ENCODE measurements at places on chromosomes 7 and 10.

DNA sequence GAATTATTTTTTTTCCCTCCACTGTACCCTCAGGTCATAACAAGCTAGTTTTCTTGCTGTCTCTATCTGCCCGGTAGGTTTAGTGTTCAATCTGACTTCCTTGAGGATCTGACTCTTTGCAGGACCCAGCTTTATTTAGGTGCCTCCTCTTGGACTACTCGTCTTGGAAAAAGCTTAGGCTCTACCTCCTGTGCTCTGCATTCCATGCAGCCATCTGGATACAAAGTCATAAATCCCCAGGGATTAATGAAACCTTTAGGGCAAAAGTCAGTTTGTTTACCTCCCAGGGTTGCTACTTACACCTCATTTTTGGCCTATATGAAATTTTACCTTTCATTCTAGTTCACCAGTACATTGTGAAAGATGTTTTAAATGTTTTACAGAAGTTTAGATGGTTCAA, 8.0 kb downstream of the STAG3 start:
- no peak for DNase-seq

DNA sequence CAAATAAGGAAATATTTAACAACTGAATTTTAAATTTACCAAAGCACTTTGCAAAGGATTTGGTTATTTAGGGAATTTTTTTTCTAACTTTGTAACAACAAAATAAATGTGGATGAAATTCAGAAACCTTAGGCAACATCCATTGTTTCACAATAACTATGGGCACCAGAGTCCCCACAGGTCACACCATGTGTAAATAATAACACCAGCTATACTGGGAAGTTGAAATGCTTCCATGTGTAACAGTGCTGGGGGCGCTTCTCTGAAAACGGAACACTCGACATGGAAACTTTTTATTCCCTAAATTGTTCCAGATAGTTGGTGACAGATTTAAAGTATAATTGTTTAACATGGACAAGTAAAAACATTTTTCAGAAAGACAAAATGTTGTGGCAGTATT, 818.6 kb downstream of the TNS3 start:
- no peak for DNase-seq

- no peak for DNase-seq
These were observed 59.9 kb upstream of the AQP1 start for GRCh38 chr7:30851651-30852307.

GRCh38 chr7:43385309-43385680, 197.6 kb upstream of the STK17A start:
- no peak for DNase-seq

GRCh38 chr10:26391701-26392695, 46.1 kb upstream of the APBB1IP start:
- peak; percentile 71 for DNase-seq

DNA sequence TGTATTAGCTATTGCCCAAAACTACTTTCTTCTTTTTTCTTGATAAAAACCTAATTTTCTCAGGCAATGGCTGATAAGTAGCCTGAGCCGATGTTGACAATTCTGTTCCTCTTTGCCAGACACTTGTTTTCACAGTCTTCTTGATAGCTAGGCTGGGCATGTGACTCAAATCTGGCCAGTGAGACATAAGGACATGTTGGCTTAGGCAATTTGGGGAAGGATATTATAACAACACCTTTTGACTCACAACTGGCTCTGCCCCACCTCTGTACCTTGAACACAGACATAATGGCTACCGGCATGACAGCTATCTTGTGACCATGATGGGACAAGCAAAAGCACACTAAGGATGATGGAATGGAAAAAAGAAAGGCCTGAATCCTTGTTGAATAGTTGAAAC, 72.9 kb upstream of the GPR22 start:
- no peak for DNase-seq

DNA sequence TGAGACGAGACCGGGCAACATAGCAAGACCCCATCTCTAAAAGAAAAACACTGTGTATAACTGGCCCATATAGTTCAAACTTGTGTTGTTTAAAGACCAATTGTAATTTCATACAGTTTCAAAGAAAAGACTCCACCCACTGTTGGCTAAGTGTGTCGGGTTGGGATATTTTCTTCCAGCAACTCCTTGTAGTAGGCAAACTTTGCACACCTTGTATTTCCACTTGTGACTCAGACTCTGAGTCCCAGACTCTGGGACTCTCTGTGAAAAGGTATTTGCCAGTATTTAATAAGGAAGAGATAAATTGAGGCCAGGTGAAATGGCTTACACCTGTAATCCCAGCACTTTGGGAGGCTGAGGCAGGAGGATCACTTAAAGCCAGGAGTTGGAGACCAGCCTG, 29.3 kb upstream of the RHBDD2 start:
- no peak for DNase-seq

GRCh38 chr7:1854866-1855724, 185.0 kb downstream of the ELFN1 start:
- no peak for DNase-seq

DNA sequence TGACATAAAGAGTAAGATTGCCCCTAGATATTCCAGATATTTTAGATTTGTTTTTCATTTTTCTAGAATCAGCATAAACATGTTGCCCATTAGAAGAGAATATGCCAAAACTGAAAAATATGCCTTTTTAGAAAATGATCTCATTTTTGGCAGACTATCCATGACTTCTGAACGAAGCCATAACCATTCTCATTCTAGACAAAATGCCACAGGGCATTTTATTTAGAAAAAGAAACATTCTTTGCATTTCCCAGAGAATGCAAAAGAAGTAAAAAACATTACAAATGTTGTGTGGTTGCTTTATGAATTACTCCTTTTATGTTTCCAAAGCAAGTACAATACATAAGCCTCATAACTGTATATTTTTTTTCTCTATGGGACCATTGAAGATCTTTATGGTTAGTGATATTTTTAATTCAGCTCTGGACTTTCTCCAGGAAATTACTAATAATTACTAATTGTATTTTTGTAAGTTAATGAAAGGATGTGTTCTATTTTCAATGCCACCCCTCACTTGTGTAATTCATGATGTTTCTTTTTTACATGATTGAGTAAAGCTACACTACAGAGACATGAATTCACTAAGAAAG, 109.6 kb upstream of the SEM1 start:
- no peak for DNase-seq

DNA sequence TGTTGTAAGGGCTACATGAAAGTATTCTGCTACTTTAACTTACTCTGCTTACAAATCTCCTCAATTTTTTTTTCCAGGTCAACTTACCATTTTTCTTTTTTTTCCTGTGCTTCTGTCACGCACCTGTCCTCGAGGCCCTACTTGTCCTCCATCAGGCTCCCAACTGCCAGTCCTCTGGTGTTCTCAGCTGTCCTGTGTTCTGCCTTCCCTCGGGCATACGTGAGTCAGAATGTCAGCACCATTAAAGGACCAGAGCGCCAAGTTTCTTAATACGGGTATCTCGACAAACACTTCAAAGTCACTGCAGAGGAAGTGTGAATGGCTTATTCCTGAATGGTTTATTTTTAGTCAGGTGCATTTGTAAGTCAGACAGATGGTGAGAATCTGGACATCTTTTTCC, at the start of gene TEX47:
TEX47 (minus strand) TSS at position 185 of the 400 bp plus-strand sequence. CDS start 795 bp downstream, outside the sequence.
- no peak for DNase-seq

DNA sequence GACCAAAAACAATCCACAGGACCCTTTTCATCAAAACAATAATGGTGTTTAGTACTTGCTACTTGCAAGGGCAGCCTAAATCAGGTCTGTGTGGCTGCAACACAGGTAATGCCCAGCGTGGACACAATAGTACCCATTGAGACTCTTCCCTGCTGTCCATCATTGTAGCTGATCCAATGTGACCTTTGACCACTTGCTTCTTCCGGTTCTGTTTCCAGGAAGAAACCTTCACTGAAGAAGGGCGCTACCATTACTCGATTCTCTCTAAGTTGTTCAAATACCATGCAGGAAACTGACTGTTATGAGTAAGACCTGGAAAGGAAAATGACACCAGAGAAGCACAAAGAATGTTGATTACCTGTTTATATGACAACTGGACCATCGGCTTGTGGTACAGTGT, 1077.3 kb downstream of the KCNMA1 start:
- no peak for DNase-seq

DNA sequence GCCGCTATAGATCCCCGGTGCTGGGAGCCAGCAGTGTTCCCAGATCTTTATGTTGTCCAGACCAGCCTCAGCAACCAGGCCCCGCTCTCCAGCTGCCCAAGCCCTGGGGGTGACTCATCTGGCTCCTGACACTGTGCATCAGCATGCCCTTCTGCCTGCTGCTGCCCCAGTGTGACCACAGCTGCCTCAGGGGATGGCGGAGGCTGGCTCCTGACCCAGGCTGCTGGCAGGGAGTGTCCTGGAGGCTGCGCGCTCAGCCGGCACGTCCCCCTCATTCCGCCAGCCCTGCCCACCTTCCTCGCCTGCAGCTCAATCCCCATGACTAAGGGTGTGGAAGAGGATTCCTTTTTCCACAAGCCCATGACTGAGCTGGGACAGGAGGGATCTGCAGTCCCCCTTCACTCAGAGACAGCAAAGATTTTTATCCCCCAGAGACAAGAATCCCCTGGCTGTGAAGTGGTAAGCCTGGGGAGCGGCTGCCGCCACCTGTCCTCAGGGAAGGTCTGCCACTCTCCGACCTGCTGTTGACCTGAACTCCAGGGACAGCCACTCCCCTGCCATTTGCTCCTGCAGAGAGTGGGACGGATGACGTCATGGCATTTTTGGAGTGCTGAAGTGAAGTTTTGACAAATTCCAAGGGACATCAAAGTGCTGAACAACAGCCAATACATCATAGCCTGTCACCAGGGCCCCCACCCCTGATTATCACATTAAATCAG, 182.8 kb upstream of the BMPER start:
- DNase-seq, result no peak

DNA sequence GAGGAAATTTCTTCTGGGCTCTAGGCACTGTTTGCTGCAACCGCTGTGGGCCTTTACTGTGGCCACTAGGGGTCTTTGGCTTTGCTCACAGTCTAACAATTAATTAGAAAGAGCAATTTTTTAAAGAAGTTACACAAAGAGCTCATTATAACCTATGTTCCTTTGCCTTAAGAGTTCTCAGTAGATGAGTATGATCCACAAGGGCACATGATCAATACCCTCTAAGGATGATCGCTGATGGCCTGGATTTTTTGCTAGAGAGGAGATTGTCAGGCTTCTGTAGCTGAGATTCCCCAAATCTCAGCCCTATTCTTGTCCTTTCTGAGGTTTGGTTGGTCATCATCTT, 80.8 kb upstream of the RHOBTB1 start:
- DNase-seq, result no peak

DNA sequence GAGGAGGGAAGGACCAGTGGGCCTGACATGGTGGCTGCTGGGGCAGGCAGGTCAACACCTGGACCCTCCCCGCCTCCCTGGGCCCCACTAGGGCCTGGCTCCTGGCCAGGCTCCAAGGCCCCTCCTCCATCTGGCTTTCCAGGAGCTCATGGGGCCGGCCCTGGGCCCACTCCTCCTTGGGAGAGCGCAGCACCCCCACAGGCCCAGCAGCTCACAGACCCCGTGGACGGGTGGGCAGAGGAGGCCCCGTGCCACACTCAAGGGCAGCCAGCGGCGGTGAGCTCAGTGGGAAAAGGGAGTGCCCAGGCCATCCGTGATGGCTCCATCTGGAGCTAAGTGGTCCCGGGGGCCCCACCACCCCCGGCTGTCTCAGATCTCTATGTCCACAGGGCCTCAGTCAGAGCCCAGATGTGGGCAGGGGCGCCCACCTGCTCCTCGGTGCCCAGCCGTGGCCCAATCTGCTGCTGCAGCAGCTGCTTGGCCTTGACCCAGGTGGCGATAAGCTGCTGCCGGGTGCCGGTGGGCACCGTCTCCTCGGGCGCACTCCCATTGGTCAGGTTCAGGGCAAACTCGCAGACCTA, 32.8 kb downstream of the CFAP46 start:
- no peak for DNase-seq

DNA sequence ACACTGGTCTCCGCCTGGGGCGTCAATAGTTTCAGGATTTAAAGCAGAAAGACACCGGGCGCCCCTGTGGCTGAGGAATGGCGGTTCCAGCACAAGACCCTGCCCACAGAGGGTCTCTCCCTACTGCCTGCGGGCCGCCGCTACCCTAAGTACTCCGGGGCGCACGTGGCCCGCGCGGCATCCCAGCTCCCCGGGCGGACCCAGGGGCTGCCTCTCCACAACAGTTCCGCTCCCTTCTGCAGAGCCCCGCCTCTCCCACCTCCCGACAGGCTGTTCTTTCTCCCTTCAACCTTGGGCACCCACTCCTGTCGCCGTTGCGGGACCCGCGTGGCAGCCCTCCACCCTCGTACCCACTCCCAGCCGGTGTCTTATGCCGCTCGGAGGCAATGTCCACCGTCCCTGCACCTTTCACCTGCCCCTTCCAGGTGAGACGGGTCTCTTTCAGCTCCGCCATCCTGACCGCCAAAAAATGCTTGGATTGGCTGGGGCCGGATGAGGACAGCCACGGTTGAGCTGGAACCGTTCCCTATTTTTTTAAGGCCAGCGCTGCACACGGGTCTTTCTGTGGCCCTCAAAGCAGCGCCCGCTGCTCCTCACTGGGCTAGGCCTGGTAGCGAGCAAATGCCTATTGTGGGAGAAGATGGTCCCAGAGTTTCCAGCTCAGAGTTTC, 1.6 kb upstream of the NKX2-3 start:
- no peak for DNase-seq

DNA sequence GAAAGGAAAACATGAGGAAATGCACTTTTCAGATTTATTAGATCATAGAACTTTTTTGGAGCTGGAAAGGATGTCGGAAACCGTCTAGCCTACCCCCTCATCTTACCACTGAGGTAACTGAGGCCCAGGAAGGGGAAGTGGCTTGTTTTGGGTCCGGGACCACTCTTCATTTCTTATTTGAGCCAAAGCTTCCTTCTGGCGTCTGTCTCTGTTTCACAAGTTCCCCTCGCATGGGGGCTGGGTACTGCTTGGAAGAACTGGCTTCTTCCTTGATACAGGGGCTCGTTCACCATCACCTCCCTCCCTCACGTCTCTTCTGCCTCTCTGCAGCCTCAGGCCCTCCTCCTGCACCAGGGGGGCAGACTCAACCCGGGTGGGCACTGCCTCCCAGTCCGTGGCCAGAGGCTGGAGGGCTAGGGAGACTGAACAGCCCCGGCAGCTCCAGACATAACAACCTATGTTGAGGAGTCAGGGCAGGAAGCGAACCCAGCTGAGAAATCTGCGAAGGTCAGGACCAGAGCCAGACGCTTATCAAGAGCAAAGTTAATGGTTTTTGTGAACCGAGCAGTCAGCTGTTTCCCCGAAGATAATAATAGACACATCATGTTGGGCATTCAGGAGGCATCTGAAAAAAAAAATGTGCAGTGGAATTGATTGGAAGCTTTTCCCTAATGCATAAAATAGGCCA, 12.9 kb downstream of the HTRA1 start:
- DNase-seq, result no peak
